Right renal cortex interstitium (tissue), 3 donors: ENCODE measurements at places on chromosomes 3 and 15. TPM values are rescaled to one million over a fixed set of nuclear protein-coding genes. Genes with fewer than 3 reads are reported as not detected.
A peak's percentile ranks its signal among the peaks of the same experiment; 100 is the strongest.

- DNase-seq, result peak; percentile 2
Measured at GRCh38 chr15:101723171-101723873, 951 bp downstream of the TARS3 start.

GRCh38 chr3:187325632-187326031 lies 34.1 kb upstream of the MASP1 start:
- DNase-seq, result no peak

GRCh38 chr15:32872621-32873283 lies 154.9 kb downstream of the GREM1 start:
- DNase-seq, result no peak

DNA sequence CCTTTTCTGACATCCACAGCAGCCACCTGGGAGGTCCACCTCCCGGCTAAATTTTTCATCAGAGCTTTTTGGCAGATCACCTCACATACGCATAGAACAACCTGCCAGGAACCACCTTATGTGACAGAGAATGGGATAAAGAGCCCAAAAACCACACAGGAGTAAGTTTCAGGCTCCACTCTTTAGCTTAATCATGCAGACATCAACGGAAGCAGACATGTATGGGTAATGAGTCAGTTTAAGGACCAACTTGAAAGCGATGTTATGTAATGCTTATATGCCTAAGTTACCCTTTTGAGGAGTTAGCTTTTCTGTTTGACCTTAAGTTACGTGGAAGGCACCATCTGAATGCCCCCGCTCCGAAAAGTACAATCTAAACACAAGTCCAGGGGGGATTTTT lies 183.3 kb upstream of the BHLHE40 start:
- no peak for DNase-seq

- DNase-seq, result no peak
Measured at GRCh38 chr3:182364323-182364722, 429.0 kb upstream of the ATP11B start.

Gene ENTPD3
- polyA plus RNA-seq, result 1.9 TPM

Gene ZNF774
- 4.1 TPM for polyA plus RNA-seq
